ENCODE measurements at places on chromosomes 2 and 18.

GRCh38 chr2:10576456-10576855 is 113.3 kb downstream of the NOL10 start:
- DNase-seq, result no peak

DNA sequence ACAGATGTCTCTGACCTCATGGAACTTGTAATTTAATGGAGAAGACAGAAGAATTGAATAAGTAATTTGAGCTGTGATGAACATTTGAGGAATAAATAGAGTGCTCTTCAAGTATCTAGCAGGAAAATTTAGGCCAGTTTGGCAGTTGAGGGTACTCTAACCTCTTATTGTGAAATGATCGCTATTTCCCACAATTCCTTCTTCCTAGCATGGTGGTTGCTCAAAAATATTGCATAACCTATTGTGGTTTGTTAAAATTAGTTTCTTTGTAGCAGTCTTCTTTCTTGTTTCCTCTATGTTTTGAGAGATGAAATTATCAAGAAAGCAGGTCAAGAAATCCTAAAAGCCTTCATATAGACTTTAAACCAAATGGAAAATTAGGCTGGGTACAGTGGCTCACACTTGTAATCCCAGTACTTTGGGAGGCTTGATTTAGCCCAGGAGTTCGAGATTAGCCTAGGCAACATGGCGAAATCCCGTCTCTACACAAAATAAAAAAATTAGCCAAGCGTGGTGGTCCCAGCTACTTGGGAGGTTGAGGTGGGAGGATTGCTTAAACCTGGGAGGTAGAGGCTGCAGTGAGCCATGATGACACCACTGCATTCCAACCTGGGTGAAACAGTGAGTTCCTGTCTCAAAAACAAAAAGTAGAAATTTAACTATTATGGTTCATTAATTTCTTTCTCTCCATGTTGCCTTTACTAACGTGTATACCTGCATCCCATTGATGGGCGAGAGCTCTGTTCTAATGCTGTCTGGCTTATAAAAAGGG is 58.7 kb downstream of the RBKS start:
- no peak for DNase-seq

DNA sequence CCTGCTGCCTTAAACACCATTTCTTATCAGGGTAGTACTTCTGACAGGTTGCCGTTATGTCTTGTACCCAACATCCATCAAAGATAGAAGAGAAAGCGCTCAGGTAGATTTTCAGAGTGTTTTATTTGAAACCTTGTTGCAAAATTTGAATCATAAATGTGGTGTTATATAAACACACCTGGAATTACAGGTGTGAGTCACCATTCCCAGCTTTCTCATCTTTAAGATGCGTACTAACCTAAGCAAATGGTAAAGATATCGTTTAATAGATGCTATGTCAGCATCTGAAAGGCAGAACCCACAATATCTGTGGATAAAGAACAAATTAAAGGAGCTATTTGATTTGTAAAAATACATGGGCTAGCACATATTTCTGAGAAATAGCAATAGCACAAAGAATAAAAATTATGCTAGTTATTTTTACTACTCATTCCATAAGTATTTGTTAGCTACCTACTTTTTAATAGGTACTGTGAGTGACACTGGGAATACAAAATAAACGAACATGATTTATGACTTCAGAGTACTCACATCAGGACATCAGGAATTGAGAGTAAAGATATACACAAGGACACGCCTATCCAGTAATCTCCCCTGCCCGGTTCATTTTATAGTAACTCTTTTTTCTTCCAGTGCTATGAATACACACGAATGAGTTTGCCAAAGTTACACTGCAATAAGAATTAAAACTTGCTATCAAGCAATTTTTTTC is 193.8 kb downstream of the RBM43 start:
- no peak for DNase-seq

DNA sequence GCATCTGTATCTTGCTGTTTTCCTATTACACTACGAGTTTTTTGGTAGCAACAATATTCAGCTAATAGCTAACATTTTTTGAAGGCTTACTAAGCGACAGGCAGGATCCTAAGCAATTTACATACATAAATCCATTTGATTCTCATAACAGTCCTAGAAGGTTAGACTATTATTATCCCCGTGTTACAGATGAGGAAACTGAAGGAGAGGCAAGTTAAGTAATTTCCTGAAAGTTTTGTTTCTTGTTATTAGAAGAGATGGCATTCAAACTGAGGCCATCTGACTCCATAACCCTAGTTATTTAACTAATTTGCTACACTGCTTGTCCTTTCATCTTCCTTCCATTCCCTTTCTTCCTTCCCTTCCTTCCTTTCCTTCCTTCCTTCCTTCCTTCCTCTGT is 68.2 kb downstream of the PDE1A start:
- no peak for DNase-seq

- DNase-seq, result no peak
Observed at GRCh38 chr2:202765436-202765835, 106.1 kb downstream of the ICA1L start.

DNA sequence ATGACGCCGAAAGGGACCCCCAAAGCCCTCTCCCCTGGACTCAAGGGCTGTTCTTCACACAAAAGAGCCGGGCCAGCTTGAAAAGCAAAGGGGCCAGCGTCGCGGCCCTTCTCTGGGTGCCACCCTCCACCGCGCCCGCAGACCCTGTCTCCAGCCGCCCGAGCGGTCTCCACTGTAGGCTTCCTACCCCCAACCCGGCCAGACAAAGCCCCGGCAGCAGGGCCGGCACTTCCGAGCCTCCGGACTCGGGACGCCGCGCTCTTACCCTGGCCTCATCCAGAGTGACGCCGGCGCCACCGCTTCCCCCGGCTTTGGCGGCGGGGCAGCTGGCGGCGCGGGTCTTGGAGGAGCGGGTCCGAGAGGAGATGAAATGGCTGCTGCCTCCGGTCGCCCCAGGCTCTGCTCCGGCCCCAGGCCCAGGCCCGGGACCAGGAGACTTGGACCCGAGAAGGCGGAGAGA is 603 bp downstream of the ATAD2B start:
- DNase-seq, result peak; percentile 2

DNA sequence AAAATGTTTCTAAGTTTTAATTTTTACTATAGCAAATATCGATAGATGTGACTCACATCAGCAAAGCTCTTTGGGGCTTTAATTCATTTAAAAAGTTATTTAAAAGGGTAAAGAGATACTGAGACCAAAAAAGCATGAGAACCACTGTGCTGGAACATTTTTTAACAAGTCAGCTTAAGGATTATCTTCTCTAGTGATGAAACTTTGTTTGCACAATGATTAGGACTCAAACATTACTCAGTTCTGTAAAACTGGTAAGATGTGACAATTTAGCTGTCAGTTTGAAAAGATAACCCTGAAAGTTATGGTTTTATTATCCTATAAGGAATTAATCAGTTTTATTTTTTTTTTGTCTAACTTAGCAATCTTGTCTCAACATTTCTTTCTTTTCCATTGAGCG is 301.4 kb downstream of the TSN start:
- no peak for DNase-seq
